Activated effector memory CD4-positive, alpha-beta T cell treated with anti-CD3 and anti-CD28 coated beads, Interleukin-2, amount 50 U/mL, for 16 hours (primary cell): ENCODE measurements at places on chromosomes 1 and 21.

- DNase-seq: no peak
Observed at GRCh38 chr1:93629101-93630059, 52.3 kb downstream of the BCAR3 start.

GRCh38 chr21:44378646-44379514 is 25.5 kb downstream of the TRPM2 start:
- peak; percentile 54 for DNase-seq

- no peak for DNase-seq
Observed at GRCh38 chr1:23548704-23549143, 10.6 kb downstream of the ID3 start.

DNA sequence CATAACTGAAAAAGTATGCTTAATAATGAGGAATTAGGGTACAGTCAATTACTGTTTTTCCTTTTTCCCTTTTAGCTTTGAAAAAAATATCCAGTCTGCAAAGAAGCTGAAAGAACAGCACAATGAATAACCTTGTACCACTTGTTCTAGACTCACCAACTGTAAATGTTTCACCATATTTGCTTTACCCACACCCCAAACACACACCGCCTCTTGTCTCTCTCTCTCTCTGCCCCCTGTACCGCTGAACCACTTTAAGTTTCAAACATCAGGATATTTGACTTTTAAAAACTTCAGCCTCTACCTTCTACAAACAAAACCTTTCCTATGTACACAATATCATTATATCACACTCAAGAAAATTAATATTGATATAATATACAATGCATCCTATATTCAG is 197.1 kb downstream of the COP1 start:
- DNase-seq: no peak

DNA sequence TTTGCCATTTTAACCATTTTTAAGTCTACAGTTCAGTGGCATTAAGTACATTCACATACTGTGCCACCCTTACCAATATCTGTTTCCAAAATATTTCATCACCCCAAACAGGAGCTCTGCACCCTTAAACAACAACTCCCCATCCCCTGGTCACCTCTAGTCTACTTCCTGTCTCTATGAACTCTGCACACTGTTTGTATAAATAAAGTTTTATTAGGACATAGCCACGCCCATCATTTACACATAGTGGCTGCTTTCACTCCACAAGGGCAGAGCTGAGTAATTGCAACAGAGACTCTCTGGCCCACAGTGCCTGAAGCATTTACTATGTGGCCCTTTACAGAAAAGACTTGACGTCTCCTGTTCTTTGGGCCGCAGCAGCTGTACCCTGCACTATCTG is 30.1 kb downstream of the KCNAB2 start:
- DNase-seq: no peak

GRCh38 chr1:59179673-59180072 is 117.2 kb upstream of the FGGY start:
- DNase-seq: no peak

DNA sequence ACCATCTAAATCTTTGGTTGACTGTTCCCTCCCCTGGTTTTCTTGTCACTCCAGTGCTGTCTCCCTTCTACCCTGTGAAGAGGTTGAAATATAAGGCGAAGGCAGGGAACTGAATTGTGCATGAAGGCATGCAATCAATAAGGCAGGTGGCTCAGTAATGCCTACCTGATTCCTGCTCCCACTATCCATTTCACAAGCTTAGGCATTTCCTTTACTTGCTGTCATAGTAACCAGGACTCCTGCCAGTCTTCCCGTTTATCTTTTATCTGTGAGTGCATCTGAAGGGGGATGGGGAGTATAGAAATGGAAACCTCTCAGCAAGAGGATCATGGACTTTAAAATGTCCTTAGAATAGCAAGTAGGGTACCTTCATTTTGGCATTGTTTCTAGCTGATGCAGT is 40.5 kb downstream of the MRPS6 start:
- DNase-seq: no peak

- no peak for DNase-seq
Observed at GRCh38 chr1:186435336-186435735, 25.6 kb downstream of the PDC start.

- no peak for DNase-seq
Observed at GRCh38 chr1:3524556-3525203, 70.2 kb downstream of the ARHGEF16 start.

DNA sequence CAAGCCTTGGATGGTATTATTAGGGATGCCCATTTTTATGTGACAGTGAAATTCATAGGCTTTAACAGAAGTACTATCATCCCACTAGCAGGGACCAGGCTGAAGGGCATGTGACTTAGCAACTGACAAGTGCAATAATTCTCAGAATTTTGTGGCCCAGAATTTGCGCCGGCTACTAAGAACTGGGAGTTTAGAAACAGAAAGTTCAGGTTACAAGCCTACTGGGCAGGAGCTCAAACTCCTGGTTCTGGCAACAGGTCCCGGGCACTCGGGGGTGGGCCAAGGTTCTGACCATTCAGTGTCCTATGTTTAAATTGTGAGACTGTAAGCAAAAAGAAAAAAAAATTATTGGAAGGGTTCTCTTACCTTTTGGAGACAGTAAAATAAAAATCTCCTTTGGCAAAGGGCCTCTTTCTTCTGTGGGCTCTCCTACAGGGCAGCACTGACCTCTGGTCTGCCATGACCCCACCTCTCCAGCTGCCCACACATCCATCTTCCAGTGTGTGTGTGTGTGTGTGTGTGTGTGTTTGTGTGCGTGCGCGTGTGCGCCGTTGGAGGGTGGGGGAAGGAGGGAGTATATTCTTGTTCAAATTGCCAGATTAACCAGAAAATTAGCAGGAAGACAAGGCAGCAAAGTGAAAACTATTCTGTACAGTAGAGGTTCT is 26.1 kb downstream of the IRF2BP2 start:
- no peak for DNase-seq

DNA sequence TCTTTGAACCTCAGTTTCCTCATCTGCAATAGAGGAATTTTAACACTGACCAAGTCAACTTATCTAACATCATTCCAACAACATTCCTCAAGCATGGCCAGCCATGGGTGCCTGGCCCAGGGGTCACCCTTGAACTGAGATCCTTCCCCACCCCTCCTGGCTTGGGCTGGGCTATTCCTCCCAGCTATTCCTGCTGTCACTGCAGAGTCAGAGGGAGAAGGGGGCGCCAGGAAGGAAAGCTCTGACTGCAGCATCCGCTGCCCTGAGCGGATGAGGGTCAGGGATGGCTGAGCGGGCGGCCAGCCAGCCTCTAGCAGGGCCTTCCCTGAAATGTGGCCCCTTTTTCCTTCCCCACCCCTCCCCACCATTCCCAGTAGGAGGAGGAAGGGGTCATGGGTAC is 3.1 kb downstream of the TINAGL1 start:
- no peak for DNase-seq

DNA sequence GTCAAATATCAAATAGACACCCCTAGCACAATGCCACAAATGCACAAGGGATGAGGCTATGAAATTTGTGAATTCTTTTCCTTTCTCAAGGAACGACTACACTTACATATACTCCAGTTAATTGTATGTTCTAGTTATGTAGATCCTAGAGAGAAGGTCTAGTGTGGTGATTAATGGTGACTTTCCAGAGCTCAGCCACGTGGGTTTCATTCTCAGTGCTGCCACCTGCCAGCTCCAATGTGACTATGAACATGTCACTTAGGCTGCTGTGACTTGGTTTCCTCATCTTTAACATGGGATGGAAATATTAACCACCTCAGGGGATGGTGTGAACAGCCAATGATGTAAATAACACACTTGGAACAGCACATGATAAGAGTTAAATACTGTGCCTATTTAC is 138.3 kb downstream of the APP start:
- DNase-seq: no peak

DNA sequence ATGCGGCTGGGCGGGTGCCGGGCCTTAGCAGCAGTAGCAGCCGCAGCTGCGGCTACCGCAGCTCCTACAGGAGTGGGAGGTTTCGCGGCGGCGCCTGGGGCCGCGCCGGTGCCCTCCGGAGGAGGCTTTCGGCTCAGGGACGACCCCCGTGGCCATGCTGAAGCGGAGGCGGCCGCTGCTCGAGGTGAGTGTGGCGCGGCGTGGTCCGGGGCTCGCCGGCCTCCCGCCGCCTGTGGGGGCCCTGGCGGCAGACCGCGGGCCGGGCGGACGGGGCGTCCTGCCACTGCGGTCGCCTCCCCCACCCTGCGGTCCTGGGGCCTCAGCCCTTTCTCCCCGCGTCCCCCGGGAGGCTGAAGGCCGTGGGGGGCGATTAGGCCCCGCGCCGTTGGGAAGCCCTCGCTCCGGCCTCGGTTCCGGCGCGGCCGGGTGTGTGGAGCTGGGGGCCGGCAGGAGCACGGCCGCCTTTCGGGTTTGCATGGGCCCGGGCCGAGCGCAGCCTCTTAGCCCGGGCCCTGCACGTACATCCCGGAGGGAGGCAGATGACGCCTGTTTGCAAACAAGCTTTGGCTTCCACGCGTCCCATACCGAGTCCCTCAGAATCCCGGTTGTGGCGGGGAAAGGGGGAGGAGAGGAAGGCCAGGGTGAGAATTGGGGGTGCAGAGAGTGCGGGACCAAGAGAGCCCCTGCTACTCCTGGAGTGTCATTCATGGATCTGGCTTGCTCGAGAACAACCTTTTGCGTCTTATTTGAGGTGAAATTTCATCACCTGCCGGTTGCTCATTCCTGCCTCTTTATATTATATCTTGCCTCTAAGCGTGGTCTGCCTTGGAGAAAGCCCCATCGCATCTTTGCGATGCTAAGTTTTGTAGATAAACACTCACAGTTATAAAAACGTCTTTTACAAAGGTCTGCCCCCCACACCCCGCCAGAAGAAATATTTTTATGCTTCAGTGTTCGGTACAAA is 613 bp downstream of the ZFYVE9 start:
- peak; percentile 67 for DNase-seq

DNA sequence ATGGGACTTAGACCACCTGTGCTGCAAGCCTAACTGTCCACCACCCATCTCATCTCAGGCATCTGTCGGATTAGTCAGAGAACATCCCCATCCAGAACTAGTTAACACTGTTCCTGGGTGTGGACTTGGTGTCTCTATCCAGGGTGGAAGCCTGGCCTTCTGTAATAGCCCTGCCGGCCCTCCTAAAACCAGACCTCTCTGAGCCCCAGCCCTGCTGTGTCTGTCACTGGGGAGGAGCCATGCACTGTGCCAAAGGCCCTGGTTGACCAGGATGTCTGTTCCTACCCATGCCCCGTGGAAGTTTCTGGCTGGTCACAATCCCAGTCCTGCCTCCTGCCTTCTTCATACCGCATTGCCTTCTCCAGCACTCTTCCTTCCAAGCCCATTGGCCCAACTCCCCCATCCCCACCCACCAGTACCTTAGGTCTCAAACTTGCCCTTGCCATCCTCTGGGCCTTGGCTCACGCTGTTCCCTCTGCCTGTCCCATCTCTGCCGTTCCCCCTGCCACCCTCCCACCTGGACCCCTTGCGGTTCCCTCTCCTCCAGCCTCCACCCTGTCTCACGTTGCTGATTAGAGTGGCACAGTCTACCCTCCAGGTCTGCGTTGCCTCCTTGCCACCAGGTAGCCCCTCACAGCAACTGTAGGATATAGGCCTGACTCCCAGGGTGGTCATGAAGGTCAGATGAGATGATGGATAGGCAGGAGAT is 105.6 kb downstream of the EPHB2 start:
- DNase-seq: no peak

GRCh38 chr1:46686255-46686654 is 14.6 kb downstream of the TEX38 start:
- DNase-seq: no peak

GRCh38 chr1:231519166-231519565 is 9.3 kb upstream of the TSNAX start:
- DNase-seq: no peak
